ENCODE measurements at places on chromosomes 1 and 21.

- no peak for DNase-seq
Measured at GRCh38 chr1:207996636-207997035, 85.7 kb upstream of the CD34 start.

DNA sequence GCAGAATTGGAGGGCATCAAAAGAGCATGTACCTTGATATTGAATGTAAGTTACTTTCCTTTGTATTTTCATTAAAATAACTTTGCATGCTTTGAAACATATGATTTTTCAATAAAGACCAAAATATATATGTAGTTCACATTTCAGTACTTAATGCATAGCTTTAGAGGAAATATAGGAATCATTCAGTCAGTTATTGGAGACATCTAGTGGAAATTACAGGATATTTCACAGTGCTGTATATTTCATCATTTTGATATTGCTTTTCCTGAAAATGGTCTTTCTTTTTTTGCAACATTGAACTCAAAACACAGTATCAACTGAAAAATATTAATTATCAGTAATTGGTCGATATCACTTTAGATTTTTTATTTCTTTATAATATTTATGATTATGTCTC, 375.8 kb downstream of the NCAM2 start:
- DNase-seq = no peak

DNA sequence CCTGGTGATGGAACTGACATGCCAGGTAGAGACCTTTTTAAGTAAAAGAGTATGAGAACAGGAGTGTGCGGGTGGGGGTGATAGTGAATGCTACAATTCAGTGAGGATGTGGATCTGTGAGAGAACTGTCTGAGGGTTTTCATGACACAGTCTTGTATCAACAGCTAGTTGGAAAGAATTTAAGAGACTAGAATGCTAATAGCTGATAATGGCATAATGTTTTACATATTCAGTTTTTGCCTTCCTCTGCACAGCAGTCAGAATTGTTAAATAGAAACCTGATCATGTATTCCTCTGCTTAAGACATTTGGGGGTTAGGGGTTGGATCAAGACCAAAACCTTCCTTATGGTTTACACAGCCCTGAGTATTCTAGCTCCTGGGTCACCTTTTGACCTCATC, 152.8 kb upstream of the ZRANB2 start:
- DNase-seq = no peak

GRCh38 chr1:93960641-93961147, 51.5 kb upstream of the GCLM start:
- DNase-seq = no peak

DNA sequence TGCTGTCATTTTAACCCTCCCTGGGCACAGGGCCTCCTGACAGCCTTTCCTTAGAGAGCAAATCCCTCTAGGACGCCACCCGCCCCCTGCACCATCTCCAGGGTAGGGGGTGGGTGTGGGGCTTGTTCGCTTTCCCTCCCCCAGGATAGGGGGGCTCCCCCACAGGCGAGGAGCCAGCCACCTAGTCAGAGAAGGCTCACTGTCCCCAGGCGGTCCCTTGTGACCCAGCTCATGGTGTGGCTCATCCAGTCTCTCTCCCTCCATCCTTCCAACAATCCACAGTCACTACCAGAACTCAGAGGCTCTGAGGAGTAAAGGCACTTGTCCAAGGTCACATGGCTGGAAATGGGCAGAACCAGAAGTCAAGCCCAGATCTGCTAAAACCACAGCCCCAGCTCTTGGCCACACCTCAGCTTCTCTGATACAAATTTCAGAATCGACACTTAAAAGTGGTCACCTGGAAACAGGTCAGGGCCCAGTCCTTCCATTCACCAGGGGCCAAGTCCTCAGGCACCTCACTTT, 89.8 kb downstream of the MRPL37 start:
- peak; percentile 50 for DNase-seq

DNA sequence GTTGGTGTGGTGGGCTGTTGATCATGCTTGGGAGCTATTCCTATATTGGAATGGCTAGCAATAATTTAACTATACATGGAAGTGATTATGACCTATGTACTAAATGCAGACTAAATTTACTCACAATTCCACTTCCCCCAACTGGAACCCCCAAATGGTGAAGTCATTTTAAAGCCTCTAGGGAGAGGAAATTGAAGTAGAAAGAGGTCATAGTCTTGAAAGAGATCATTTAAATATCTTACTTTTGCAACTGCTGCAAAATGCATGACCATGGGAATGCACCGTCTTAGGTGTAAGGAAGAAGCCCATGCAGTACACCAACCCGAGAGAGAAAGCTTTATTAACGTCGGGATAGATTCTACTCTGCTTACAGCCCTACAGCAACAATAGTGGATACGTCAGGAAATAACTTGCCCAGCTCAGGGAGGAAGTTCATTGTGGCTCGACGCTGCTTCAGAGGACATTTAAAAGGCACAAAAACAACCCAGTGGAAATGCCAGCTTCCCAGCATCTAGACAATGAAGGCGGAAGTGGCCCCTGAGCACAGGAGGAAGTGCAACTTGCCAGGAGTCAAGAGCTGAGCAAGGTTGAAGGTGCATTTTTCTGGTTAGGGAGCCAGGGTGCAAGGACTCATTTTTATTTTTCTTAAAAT, 26.5 kb downstream of the CYYR1 start:
- DNase-seq = no peak

DNA sequence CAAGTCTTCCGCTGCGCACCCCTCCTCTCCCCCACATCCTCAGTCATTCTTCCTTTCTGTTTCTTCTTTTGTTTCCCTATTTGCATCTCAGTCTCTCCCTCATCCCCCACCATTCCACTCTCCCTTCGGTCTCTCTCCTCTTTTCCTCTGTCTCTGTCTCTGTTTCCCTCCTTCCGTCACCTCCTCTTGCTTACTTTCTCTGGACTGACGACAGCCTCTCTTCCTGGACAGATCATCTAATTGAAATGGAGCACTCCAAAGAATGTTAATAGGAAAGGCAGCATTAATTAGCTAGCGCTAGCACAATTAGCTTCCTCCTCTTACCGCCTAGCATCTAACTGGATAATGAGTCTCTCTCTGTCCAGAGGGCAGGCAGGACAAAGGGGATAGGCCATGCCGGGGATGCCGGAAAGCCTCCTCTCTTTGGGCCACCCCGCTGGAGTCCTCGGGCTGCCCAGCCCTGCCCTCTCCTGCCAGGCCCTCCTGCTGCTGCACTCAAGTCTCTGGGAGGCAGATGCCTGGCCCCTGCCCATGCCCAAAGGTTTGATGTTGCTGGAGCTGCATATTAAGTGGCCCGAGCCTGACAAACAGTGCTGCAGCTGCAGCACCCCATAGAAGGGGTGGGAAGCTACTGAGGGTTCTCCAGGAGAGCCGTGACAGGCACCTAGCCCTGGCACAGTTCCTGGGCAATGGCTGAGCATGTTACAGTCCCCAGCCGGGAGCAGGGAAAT, 20.8 kb downstream of the DISP3 start:
- DNase-seq = no peak

DNA sequence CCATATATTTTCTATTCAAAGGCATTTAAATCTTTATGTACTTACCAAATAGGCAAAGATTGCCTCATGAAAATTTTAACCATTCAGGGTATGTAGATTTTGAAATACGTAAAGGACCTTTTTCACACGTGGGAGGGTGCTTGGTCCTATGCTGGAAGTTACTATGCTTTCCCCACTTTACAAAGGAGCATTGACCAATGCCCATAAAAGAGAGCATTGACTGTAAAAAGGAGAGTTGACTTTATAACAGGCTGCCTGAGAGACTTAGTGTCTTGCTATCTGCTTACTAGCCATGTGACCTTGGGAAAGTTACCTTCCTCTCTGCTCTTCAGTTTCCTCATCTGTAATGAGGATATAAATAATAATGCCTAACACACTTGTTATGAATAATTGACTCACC, 346.5 kb downstream of the USH2A start:
- DNase-seq = no peak

DNA sequence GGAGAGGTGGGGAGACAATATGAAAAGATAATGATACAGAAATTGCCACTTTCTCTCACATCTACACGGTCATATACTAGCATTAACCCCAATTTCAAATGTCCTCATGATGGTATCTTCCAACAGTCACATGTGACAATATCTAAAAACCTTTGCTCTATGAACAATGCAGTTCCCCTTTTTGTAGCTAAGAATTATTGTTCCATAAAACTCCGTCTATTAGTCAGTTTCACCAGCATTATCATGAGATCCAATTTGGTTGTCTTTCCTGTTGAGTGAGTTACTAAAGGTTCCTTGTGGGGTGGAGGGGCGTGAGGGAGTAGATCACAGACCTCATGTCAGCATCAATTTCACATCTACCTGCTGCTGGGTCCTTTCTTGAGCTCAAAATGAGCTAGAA, 1.7 kb downstream of the TIAM1 start:
- DNase-seq = no peak

GRCh38 chr1:181972256-181972655, 89.3 kb downstream of the ZNF648 start:
- no peak for DNase-seq

GRCh38 chr1:201507360-201507675, 395 bp upstream of the CSRP1 start:
- no peak for DNase-seq

DNA sequence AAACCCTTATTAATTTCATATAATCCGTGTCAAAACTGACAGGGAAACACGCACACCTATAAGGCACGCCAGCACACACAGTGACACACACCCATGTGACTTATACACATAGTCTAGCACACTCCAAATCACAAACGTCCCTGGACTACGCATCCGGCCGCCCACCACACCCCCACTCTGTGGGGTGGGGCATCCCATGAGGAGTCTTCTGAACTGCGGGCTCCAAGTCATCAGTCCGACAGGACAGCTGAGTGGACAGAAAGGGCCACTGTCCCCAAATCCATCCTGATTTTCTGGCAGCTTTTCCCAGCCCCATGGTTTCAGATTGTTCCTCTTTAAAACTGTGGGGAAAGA, 829 bp downstream of the PEA15 start:
- DNase-seq = peak; percentile 68

GRCh38 chr1:204453141-204453772, 41.3 kb downstream of the PIK3C2B start:
- DNase-seq = peak; percentile 84

DNA sequence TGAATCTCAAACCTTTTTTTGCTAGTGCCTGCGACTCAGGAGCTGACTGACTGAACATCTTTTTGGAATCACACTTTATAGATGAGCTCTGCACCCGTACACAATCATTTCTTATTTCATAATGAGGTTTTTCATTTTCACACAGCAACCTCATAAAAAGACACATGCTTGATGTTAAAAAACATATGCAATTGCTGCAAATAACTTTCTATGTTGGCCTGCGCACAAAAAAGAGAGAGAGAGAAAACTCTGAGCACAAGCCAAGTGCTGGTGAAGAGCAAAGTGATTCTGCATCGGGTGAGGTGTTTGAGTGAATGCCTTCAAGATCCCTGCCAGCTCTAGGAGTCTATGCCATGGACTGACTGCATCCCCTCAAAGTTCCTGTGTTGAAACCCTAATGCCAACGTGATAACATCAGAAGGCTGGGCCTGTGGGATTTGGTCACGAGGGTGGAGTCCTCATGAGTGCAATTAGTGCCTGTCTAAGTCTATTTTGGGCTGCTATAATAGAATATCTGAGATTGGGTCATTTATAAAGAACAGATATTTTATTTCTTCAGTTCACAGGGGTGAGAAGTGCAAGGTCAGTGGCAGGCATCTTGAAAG, 36.6 kb downstream of the C1orf87 start:
- no peak for DNase-seq

GRCh38 chr21:46504666-46505065, 46.0 kb downstream of the DIP2A start:
- DNase-seq = no peak

GRCh38 chr21:45377866-45378257, 27.1 kb upstream of the COL18A1 start:
- no peak for DNase-seq

GRCh38 chr1:54577612-54578011, 29.6 kb downstream of the ACOT11 start:
- DNase-seq = no peak

- no peak for DNase-seq
Measured at GRCh38 chr1:171277534-171277933, 29.2 kb downstream of the FMO1 start.

DNA sequence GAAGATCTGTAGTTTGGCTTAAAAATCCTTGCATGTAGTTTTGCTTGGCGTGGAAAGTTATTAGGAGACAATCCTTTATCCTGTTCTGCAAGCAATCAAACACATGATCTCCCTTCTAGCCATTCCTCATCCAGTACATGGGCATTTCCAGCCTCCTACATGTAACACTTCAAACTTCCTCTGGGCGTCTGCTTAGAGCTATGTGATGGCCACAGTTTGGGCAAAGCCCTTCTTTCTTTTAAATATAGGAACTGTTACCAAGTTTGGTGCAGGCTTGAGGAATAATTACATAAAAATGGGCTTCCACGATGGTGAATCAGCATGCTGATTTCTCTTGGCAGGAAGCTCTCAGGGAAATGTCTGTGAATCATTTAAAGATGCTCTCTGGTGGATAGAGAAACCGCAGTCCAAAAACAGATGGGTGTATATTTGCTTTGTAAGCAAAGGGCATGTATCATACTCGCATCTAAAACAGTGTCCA, 176.9 kb upstream of the FMN2 start:
- no peak for DNase-seq

DNA sequence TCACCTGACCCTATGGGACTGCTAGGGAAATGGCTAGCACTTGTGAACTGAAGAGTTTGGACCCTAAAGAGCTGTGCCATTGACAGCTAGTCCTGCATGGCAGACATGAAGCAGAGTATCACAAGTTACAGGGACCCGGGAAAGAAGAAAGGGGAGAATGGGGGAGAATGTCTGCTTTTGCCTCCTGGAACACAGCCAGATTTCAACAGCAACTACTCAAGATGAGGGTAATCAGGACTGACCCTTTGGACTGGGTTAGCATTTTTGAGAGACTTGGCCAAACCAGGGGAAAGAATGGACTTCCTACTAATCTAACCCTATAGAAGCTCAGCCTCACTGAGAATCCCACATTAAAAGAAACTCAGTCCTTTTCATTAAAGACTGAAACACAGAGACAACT, 8.7 kb upstream of the UTP25 start:
- no peak for DNase-seq
